ENCODE measurements at places on chromosomes 4 and X.

DNA sequence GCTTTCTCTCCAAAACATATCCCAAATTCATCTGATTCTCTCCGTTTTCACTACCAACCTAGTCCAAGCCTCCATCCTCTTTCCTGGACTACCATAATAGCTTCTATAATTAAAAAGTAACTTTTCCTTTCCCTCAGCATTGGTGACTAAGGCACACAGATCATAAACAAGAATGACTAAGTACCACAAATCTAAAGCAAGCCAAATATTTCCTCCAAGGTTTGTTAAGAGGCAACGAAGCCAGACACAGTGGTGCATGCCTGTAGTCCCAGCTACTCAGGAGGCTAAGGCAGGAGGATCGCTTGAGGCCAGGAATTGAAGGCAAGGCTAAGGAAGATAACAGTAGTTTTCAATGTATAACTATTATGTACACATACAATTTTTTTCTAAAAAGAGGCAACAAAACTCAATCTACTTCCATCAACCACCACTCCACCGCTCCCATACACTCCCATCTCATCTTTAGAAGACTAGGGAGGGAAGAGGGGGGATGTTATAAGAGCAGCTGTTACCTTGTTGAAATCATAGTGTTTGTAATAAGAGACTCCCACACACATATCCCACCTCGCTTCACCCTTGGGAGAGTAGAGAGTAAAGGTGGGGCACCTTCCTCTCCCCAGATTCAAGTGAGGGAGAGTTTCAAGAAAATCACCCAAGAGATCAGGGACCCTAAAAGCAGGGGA is 4.2 kb upstream of the JCHAIN start:
- peak; percentile 22 for DNase-seq

GRCh38 chr4:152696764-152697261 is 17.0 kb upstream of the TMEM154 start:
- DNase-seq: no peak

DNA sequence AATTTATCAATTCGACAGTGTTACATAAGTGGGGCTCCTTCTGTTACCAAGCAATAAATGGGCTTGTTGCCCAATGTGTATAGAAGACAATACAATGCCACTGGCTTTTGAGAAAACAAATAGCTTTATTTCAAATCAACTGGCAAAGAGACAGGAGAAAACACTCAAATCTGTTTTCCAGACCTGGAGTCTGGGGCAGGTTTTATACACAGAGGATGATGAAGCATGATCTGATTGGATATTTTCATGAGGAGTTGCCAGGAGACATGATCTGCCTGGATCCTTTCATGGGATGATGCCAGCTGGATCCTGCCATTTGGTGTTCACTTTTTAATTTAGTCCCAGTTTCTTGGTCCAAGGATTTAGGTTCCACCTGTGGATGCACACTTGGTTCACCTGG is 287.9 kb downstream of the CXXC4 start:
- DNase-seq: no peak

DNA sequence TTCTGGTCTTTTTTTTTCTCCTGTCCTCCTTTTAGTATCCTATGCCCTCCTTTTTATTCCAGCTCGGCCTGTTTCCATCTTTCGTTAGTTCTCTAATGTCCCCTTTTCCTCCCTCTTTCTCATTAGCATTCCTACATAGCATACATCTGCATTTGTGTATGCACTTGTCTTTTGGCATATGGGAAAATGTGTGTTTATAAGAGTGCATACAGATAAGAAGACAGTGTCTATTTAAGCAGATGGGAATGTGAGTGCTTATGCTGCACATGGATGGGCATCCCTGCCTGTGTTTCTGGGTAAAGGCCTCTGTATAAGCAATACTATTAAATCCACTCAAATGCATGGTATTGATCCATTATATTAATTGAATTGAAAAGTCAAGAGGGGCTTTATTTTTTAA is 7.5 kb upstream of the GABRA2 start:
- DNase-seq: no peak

GRCh38 chrX:85113746-85114145 is 110.1 kb downstream of the APOOL start:
- no peak for DNase-seq

GRCh38 chrX:42739741-42740140 is 38.2 kb downstream of the PPP1R2C start:
- DNase-seq: no peak

GRCh38 chr4:188012426-188012945 is 16.9 kb downstream of the ZFP42 start:
- no peak for DNase-seq

DNA sequence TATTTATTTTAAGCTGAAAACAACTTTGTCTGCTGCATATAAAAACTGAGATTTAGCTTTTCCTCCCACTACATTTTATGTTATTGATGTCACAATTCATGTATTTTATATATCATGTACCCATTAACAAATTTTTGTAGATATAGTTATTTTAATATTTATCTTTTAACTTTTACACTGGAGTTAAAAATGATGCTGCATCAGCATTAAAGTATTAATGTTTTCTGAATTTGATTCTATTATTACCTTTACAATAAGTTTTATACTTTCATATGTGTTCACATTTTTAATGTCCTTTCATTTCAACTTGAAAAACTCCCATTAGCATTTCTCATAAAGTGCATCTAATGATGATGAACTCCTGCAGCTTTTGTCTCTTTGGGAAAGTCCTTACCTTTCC is 72.2 kb downstream of the CWH43 start:
- DNase-seq: no peak

- no peak for DNase-seq
Observed at GRCh38 chr4:24405341-24405740, 179.0 kb downstream of the DHX15 start.

- no peak for DNase-seq
Observed at GRCh38 chr4:18292411-18292810, 270.9 kb upstream of the LCORL start.

GRCh38 chr4:148542922-148543623 is 100.9 kb upstream of the NR3C2 start:
- no peak for DNase-seq

DNA sequence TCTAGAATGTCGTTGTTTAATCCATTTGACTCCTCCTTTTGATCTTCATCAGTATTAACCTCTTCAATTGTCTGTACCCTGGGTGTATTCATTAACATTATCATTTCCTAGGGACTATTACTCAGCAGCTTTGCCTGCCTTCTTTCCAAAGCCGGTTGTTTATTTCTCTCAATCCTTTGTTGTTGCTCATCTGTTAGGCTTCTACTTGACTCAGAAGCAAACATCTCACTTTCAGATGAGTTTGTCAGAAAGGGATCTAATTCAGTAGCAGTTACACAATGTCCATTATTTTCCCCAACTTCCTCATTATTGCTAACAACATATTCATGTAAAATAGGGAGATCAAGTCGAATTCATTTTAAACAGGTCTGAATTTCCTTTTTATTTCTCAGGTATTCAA is 22.1 kb upstream of the HSD17B10 start:
- peak; percentile 60 for DNase-seq

GRCh38 chr4:93183576-93183975 is 645.0 kb upstream of the ATOH1 start:
- DNase-seq: no peak

- peak; percentile 77 for DNase-seq
Observed at GRCh38 chrX:281166-281999, at the start of gene PLCXD1. PLCXD1 (plus strand) TSS chrX:281381; CDS start chrX:284188, 2,807 bp downstream.

DNA sequence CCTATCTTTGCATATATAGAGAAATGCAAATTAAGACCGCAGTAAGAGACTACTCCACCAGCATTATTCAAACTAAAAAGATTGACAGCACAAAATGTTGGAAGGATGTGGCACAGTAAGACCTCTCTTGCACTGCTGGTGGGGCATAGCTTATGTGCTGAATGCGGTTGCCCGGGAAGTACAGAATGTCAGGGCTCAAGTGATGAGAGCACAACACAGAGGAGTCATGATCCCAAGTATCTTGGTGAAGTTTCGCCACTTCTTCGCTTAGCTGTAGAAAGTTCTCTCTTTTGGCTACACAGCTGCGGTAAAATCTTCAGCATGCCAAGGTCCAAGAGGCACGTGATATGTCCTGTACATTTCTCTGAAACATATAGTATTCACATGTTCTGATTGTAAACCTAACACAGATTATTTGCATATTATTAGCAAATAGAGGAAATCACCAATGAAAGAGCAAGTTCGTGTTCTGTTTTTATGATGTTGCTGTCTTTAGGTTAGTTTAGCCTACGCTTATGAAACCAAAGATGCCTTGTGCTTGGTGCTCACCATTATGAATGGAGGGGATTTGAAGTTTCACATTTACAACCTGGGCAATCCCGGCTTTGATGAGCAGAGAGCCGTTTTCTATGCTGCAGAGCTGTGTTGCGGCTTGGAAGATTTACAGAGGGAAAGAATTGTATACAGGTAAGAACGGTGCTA is 55.0 kb downstream of the HTT-AS start:
- DNase-seq: no peak

GRCh38 chr4:83356899-83357661 is 22.4 kb upstream of the HPSE start:
- DNase-seq: peak; percentile 88

GRCh38 chr4:86971355-86971683 is 36.5 kb downstream of the AFF1 start:
- DNase-seq: no peak

- no peak for DNase-seq
Observed at GRCh38 chr4:110510277-110510676, 34.3 kb downstream of the ENPEP start.

- DNase-seq: no peak
Observed at GRCh38 chrX:725971-726370, 95.4 kb downstream of the SHOX start.

DNA sequence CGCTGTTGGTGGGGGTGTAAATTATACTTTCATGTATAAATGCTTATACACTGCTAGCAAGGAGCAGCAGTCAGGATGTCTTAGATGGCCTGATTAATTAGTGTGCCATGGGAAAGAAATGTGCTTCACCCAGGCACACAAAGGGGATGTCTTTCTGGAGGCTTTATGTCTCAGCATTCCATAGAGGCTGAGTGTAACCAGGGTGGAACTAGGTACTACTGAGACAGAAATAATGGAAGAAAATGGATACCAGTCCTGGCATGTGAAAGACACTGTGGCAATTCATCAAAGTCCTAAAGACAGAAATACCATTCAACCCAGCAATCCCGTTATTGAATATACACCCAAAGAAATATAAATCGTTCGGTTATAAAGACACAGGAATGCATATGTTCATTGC is 52.5 kb downstream of the PF4 start:
- no peak for DNase-seq

DNA sequence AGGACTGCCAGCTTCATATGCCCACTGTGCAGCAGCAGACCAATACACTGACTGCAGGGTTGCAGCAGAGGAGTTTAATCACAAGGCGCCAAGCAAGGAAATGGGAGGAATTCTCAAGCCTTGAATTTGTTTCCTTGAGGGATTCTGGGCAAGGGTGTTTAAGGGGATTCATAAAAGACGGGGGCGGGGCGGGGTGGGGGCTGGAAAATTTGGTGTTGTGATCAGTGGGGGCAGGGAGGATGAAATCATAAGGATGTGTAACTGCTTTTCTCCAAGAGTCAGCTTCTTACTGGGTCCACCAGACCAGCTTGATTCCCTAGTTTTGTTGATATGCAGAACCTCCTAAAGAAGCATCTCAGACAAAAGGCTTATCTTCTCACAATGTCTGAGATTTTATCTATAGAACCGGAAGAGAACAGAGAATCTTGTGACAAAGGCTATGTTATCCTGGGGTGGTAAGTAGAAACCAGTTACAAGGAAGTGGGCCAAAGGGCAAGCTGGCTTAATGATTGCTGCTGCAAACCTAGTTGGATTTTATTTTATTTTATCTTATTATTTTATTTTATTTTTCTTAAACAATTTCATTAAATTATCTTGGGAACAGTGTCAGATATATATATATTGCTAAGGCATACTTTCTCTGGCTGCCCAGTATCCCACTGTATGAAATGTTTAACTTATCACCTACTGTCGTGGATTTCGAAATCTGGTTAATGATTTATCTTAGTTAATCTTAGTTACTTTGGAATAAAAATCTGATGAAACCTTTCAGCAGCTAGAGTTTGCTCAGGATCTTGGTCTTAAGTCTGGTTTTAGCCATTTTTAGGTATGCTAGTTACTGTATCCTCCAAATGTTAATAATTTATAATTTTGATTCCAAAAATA is 276.4 kb downstream of the RPA4 start:
- peak; percentile 1 for DNase-seq

DNA sequence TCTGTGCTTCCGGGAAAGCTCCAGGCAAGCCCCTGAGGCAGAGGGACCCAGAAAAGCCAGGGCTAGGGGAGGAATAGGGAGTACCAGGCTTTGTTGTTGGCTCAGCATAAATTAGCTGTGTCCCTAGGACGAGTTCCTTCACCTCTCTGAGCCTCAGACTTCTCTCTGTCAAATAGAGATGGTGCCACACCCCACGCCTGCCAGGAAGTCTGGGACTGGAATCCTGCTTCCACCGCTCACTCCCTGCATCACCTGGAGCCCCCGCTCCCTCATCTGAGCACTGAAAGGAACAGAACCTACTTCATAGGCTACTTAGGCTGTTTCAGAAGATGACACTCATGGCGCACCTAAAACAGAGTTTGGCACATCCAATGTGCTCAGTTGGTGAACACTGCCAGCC is 8.1 kb upstream of the JAKMIP1 start:
- no peak for DNase-seq

DNA sequence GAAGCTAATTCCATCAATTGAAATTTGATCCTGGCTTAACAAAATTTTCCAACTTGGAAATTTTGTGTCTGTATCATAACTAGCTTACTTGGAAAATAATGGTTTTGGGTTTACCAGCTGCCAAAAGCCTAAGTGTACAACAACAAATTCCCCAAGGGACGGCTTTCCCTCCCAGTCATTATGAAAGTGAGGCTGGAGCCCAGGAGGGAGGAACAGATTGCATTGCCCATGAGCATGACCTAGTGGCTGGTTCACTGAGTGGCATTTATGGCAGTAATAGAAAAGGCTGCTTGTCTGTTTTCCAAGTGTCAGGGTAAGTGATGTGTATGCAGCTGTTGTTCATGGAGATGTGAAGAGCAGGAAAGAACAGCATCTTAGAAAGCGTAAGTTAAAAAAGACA is 70.8 kb upstream of the HHIP start:
- DNase-seq: no peak

DNA sequence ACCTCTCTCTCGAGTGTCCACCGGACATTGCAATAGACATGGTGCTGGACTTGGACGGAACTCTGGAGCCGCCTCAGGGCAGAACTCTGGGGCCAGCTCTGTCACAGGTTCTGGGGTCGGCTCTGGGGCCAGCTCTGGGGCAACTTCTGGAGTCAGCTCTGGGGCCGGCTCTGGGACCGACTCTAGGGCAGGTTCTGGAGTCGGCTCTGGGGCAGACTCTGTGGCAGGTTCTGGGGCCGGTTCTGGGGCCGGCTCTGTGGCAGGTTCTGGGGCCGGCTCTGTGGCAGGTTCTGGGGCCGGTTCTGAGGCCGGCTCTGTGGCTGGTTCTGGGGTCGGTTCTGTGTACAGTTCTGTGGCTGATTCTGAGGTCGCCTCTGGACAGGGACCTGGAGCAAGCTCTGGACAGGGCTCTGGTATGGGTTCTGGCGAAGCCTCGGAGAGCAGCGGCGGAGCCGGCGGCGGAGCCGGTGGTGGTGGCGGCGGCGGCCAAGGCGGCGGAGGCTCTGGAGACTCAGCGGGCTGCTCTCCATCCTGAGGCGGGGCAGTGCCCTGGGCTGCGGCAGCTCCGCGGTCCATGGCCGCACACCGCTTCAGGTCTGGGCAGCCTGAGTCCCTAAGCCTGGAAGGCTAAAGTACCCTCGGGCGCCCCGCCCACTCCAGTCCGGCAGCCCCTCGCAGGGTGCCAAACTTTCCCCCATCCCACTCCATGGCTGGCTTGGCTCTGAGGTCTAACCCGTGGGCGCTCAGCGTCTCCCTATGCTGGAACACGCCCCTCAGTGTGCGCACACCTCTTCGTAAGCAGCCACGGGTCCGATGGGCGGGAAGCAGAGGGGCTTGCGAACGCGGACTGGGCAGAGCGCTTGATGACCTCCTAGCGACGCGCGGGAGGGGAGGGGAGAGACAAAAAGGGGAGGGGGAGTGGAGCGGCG is at the start of gene DGKK:
DGKK (minus strand) TSS at position 723 of the 929 bp plus-strand sequence; CDS start at position 576, 147 bp downstream.
- no peak for DNase-seq
